NCI-H82 (cell line): ENCODE measurements at places on chromosomes 16 and 17.

DNA sequence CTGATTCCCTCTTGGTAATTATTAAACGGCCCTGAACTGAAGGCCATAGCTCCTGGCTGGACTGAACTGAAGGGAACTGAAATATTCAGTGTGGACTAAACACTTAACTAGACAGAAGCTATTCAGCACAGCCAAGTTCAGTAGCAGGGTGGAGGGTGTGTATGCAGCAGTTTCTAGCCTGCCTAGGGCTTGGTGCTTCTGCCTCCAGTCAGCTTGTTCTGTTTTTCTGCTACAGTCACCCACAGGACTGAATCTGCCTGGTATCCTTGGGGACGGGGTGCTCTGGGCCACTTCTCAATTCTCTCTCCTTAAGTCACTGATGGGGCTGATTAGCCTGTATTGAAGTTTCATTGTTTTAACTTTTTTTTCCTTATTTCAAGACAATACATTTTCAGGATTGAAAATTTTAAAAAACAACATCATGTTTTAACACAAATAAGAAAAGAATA, 77.1 kb downstream of the WWP2 start:
- no peak for DNase-seq

GRCh38 chr17:42563543-42563942, 1.6 kb downstream of the COASY start:
- no peak for DNase-seq

GRCh38 chr16:4508806-4509205, 29.8 kb downstream of the CDIP1 start:
- no peak for DNase-seq

DNA sequence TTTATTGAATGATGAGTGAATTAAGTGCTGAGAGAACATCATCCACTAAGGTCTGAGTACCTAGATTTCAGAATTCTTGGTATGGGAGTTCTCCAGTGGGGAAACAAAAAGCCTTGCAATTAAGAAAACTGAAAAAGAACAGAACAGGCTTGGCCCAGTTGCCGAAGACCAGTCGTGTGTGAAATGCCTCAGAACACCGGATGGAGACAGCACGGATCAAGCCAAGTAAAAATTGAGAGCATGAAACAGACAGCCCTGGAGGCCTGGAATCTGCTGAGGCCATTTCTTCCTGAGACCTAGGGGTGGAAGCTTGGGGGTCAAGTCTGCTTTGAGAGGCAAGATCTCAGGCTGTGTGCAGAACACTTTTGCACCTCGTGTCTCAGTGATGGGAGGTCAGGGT, 43.3 kb downstream of the GRIN2A start:
- no peak for DNase-seq

GRCh38 chr16:69410219-69410990, 14.0 kb upstream of the CYB5B start:
- no peak for DNase-seq

GRCh38 chr16:60686824-60687223, 1349.4 kb downstream of the CDH8 start:
- DNase-seq = no peak
